ENCODE measurements at places on chromosomes 4 and X.

GRCh38 chrX:150547375-150548115 is 20.9 kb upstream of the MTM1 start:
- DNase-seq: peak; percentile 32

GRCh38 chrX:13688958-13689740 is at the start of gene RAB9A:
RAB9A (plus strand) TSS chrX:13689128; CDS start chrX:13708747, 19,619 bp downstream.
- peak; percentile 77 for DNase-seq

GRCh38 chrX:111169141-111169540 is 73.2 kb downstream of the PAK3 start:
- DNase-seq: no peak

GRCh38 chr4:14850455-14851097 is 151.7 kb upstream of the CPEB2 start:
- DNase-seq: no peak

DNA sequence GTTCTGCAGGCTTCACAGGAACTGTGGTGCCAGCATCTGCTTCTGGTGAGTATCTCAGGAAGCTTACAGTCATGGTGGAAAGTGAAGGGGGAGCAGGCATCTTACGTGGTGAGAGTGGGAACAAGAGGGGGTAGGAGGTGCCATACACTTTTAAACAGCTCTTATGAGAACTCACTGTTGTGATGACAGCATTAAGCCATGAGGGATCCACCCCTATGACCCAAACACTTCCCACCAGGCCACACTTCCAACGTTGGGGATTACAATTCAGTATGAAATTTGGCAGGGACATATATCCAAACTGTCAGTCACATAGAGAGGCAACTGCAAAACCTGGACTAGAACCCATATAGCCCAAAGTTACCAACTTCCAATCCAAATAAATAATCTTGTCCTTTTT is 43.1 kb upstream of the ZCCHC12 start:
- DNase-seq: no peak

All from activated B cell treated with CpG ODN at 0.5 μM for 24 hours (primary cell).